ENCODE measurements at places on chromosomes 3 and 15.

GRCh38 chr3:157067114-157067513 lies 92.8 kb downstream of the CCNL1 start:
- DNase-seq = no peak

- DNase-seq = no peak
These were observed 115.7 kb upstream of the P2RY1 start for GRCh38 chr3:152719264-152719663.

DNA sequence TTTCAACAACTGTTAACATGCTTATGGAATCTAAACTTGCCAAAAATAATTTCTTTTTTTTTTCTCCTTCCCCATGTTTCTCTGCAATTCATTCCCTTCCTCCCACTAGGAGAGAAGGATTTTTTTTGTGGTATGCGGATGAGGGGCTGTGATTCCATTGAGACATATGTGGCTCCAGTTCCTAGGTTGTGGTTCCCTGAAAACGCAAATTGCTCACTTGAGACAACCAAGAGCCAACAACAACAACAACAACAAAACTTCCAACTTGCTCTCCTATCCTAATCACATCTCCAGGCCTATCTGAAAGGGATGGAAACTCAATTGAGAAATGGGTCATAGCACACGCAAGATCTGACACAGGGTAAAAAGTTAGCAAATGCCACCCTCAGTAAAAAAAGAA lies 406.5 kb upstream of the TGFBR2 start:
- no peak for DNase-seq

DNA sequence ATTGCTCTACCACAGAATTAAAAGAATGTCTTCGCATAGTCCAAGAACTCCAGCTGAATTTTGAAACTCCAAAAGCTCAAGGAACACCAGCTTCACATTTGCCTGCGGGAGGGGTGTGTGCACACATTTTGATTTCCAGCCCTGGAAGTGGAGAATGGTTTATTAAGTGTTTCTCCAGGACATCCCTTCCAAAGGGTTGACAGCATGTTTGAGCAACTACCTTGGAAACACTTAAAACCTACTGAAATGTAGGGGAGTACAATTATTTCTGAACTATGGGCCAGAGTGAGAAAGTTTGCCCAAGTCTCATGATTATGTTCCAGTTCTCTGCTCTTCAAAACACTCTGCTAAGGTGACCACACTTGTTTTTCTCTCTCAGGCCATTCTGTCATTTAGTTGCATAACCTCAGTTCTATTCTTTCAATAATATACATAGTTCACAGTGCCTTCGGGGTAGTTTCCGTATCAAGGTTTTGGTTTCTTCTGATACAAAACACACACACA lies 7.9 kb downstream of the ACP3 start:
- DNase-seq = no peak

DNA sequence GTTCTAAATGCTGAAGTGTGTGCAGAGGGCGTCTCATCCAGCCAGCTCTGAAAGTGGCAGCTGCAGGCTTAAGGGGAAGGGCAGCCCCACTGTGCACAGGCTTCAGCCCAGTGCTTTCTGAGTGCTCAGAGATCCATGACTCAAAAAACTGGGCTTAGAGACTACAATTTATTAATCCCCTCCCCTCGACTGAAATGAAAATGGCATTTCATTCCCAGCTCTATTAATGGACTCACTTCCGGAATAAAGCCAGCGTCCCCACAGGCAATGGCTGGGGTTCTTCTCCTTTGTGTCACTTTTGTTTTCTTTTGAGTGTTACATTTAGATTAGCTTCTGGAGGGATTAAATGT lies 55.5 kb upstream of the PLXNA1 start:
- no peak for DNase-seq

DNA sequence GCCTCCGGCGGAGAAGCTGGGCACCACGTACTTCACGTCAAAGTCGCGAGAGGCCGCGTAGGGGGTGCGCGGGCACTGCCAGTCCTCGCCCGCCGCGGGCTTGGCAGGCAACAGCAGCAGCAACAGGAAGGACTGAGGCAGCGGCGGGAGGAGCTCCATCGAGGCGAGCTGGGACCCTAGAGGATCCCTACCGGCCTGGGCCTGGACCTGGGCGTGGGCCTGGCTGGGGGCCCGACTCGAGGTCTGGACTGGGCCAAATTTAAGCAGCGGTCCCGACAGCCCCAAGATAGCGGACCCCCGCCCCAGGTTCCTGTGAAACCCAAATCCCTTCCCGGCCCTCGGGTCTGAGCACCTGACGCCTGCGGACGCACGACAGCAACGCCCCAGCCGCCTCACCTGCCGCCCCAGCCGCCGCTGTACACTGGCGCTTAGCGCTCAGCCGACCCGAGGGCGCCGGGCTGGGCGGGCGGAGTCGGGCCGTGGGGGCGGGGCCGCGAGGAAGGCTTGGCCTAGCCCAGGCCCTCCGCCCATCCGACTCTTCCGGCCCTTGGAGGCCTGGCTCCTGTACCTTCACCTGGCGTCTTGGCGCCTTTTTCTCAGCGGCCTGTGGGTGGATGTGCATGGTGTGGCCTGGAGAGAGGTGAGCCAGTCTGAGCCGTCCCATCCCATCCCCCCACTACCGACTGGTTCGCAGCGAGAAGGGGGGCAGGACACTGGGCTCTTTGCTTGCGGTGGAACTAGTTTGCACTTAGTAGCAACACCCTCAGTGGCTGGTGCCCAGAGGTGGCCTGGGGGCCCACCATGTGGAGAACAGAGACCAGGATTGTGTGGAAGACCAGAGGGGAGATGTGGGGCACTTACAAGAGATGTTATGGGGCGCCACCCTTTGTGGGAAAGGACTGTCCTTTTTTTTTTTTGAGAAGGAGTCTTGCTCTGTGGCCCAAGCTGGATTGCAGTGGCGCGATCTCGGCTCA lies at the start of gene MST1R:
Gene MST1R, minus strand, starts transcription at position 423 of the 974 bp plus-strand sequence. Its CDS starts 264 bp downstream, at position 159.
- peak; percentile 16 for DNase-seq

GRCh38 chr3:183033746-183034145 lies 53.4 kb upstream of the DCUN1D1 start:
- no peak for DNase-seq

Data from hippocampal formation (tissue), 2 donors.